ENCODE measurements at places on chromosomes 2 and 18.

GRCh38 chr2:97697252-97698235 is 15.8 kb upstream of the ZAP70 start:
- peak; percentile 82 for DNase-seq

GRCh38 chr2:228763379-228763981 is 507.6 kb downstream of the PID1 start:
- no peak for DNase-seq

DNA sequence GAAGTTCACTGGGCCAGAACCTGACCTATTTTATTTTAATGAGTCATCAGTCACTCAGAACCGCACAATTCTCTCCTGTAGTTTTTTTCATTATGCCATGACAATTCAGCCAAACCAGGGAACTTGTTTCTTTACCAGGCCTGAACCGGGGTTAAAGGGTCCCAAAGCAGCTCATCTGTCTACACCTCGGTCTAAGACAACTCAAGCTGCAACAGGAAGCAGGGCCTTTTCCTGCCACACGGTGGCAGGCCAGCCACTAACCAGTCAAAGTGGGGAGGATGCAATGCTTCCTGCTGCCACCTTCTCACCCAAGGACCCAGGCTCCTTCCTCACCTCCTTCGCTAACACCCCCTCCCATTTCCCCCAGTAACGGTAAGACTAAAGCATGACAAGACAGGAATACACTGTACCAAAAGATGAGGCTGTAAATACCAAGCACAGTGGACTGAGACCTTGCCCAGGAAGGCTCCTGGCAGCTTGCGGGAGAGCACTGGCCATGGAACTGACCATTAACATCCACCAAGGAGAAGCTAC is 56.7 kb upstream of the ACKR3 start:
- no peak for DNase-seq

DNA sequence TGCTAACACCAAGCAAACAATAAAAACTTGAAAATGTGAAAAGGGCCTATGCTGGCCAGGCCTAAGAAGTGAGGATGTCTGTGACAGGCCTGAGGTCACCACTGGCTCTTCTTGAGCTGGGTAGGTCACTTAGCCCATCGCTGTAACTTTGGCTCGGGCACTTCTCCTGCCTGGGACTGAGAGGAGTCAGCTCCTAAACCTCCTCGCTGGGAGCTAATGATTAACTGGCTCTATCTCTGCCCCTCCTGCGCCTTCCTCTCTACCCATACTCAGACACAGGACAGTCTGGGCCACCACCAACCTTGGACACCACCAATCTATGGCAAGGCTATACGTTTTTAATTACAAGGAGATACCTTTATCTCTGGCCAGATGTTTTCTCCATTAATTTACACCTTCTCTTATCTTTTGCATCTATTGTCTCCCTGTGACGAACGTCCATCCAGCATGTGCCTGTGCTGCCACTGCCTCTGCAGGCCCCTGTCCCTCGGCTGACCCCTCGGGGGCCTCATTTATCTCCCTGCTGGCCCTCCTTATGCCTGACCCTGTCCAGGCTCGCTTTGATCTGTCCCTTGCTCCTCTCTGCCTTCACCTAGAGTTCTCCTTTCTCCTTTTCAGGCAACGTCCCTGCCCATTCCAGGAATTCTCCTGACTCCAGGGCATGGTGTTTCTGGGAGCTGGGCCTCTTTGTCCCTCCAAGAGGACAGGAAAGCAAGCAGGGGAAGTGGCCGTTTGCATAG is 149.1 kb upstream of the GATA6 start:
- no peak for DNase-seq

- DNase-seq, result no peak
Measured at GRCh38 chr2:106177581-106177980, 16.5 kb downstream of the UXS1 start.

DNA sequence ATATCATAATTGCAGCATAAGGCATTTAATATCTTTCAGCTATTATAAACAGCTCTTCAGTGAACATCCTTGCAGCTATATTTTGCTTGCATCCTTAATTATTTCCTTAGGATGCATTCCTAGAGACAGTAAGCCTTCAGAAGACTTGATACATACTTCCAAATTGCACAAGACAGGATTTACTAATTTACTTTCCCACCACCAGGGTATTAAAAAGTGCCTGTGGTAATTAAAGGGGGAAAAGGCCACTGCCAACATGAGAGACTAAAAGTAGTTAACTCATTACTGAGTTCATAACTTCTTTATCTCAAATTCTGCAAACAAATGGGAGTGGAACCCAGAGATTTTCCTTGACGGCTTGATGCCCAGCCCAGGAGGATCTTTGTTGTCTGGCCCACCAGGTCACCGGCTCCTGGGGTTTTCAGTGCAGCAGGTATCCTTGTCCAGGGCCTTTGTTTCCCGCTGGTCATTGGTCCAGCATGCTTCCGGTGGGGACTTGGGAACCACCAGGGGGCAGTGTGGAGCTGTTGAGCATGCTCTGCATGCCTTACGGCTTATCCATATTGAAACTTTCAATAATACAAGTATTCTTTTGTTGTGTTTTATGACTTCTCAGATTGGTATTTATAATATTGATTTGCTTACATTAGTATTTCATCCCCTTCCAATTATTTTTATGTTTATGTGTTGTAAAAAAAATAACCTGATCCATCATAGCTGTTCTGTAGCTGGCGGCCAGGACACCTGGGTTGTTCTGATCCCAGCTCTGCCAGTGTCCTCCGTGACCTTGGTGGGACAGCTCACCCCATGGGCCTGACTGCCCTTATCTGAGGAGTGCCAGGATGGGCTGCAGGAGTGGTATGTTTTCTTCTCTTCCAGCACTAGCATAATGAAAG is 61.4 kb downstream of the TGOLN2 start:
- no peak for DNase-seq

- no peak for DNase-seq
Measured at GRCh38 chr2:122062506-122062905, 307.1 kb downstream of the TSN start.

GRCh38 chr2:105450471-105450870 is 51.6 kb upstream of the FHL2 start:
- no peak for DNase-seq

DNA sequence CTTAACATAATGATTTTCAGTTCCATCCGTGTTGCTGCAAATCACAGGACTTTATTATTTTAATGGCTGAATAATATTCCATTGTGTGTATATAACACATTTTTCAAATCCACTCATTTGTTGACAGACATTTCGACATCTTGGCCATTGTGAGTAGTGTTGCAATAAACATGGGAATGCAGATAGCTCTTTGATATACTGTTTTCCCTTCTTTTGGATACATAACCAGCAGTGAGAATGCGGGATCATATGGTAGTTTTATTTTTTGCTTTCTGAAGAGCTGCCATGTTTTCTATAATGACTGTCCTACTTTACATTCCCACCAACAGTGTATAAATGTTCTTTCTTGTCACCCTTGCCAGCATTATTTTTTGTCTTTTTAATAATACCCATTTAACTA is 420.3 kb upstream of the CHAC2 start:
- no peak for DNase-seq

GRCh38 chr2:159960414-159960813 is 102.0 kb downstream of the PLA2R1 start:
- no peak for DNase-seq

DNA sequence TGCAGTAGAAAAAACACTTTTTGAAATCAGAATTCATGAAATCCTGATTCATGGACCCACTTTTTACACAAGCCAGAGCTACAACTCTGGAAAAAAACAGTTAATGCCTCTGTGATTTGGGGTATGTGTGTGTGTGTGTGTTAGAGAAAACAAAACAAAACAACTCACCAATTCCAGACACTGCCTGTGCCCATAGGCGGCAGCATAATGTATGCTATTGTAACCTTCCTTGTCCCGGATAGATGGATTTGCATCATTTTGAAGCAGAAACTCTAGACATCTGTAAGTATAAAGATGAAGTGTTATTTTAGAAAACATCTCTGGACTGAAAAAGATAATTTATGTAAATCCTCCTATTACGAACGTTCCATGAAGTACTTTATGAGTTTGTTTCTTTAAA is 152.0 kb upstream of the PGAP1 start:
- DNase-seq, result no peak

- no peak for DNase-seq
Measured at GRCh38 chr2:20074901-20075300, 23.5 kb upstream of the LAPTM4A start.

GRCh38 chr2:30223413-30223874 is 7.9 kb upstream of the LBH start:
- DNase-seq, result no peak

- no peak for DNase-seq
Measured at GRCh38 chr18:80200171-80200931, 47.0 kb downstream of the PARD6G start.

- DNase-seq, result no peak
Measured at GRCh38 chr2:77579076-77579769, 57.0 kb upstream of the LRRTM4 start.

- DNase-seq, result peak; percentile 93
Measured at GRCh38 chr18:22900558-22901238, 32.4 kb upstream of the RBBP8 start.

DNA sequence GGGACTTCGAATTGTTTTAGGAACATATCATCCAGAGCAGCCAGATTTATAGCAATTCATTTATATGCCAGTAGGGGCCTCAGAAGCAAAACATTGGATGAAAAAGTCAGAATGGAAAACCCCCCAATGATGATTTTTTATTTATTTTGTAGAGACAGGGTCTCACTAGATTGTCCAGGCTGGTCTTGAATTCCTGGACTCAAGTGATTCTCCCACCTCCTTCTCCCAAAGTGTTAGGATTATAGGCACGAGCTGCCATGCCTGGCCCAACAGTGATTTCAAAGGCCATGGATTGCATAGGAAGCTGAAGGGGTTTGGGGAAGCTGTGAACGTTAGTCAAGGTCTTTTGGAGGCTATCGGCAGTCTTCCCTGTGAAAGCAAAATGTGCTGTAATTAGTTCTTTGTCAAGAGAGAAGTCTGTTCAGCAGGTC is 21.9 kb upstream of the MCFD2 start:
- no peak for DNase-seq

DNA sequence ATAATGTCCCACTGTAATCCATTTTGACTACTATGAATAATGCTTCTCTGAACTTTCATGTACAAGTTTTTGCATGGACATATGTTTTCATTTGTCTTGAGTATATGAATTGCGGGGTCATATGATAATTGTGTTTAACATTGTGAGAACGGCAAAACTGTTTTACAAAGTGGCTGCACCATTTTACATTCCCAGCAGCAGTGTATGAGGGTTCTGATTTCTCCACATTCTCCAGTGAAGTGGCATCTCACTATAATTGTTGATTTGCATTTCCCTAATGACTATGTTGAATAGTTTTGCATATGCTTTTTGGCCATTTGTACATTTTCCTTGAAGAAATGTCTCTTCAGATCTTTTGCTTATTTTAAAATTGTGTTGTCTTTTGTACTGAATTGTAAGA is 20.1 kb downstream of the NCOA1 start:
- DNase-seq, result no peak

GRCh38 chr18:78738076-78738690 is 241.4 kb upstream of the SALL3 start:
- DNase-seq, result no peak

DNA sequence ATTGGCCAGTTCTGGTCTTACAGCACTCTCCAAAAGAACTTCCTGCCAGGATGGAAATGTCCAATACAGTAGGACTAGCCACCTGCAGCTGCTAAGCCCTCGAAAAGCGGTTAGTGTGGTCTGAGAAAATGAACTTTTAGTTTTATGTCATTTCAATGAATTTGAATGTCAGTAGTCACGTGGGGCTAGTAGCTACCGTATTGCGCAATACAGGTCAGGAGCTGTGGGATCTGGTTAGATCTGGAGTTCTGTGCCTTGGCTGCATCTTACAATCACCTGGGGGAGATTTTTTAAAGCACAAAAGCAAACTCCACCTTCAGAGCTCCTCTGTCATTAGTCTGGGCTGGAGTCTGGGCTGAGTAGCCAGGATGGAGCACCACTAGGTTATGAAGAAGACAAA is 35.9 kb downstream of the C1QL2 start:
- DNase-seq, result no peak

- no peak for DNase-seq
Measured at GRCh38 chr2:136651456-136652010, 113.8 kb upstream of the THSD7B start.

DNA sequence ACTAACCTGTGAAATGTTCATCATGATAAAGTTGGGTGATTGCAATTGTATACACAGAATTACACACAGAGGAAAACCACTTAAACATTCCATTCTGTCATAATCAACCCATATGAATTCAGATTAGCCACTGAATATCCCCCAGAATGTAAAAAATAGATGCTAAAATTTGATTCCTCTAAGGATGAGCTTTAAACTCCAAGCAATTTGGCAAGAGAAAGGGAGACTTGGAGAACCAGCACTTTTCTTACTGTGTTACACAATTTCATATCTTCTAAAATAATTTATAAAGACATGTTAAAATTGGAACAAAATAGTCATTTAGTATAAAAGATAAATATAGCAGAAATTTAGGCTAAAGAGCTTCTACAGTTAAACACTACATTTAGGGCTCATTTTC is 146.3 kb upstream of the LMAN1 start:
- no peak for DNase-seq

DNA sequence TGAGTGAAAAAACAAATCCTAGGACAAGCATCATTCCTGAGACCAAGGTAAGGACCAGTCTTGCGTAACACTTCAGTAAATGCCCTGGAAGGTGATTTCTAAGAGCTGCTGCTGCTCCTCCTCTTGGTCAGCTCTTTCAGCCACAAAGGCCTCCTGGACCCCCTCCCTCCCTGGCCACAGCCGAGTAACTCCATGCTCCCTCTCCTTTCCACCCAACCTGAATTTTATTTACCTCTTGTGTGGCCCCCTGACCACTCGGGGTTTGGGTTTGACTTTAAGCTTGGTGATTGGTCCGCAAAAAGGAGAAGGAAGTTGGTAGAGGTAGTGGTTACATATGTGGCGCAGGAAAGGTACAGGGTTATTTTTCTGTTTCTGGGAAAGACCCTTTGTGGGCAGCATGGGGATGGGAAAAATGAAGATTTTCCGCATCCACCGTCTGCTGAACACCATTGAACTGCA is 9.2 kb downstream of the HTRA2 start:
- DNase-seq, result no peak

- no peak for DNase-seq
Measured at GRCh38 chr2:74004212-74005182, 19.8 kb downstream of the TET3 start.

DNA sequence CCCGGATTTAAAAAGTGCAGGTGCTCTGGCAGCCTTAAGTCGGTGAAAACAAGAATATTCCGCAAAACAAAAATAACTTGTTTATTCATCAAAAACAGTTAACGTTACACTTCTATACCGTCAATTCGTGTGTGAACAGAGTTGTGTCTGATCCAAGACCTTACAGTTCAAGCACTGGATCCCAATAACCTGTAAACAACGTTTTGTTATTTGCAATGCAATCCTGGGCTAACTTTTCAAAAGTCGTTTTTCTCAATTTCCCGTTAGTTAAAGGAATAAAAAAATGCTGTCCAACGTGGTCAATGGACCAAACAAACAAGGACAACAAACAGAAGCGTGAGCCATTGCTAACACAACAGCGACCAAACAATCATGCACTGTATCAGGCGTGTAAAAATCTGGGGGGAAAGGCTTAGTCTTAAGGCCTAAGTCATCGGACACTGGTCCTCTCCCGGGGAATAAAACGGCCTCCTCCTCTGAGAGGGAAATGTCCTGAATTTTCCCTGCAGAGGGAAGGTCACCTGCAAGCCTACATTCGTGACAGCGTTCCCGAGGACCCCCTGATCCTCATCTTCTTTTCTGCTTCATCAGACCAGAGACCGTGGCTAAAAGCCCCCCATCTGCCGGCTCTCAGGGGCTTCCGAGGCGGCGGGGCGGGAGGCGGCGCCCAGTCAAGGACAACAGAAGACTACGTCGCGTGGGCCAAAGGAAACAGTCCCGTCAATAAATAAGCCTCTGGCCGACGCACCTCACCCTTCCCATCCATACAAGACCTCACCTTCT is 490 bp downstream of the NDUFS1 start:
- DNase-seq, result peak; percentile 49
